Stimulated activated naive CD4-positive, alpha-beta T cell treated with Interleukin-2 at 50 U/mL for 16 hours (primary cell): ENCODE measurements at places on chromosomes 16 and 17.

GRCh38 chr17:15341385-15341849, at the start of gene TEKT3:
TEKT3 (minus strand) TSS chr17:15341597; CDS start chr17:15331585, 10,012 bp downstream.
- DNase-seq = no peak

DNA sequence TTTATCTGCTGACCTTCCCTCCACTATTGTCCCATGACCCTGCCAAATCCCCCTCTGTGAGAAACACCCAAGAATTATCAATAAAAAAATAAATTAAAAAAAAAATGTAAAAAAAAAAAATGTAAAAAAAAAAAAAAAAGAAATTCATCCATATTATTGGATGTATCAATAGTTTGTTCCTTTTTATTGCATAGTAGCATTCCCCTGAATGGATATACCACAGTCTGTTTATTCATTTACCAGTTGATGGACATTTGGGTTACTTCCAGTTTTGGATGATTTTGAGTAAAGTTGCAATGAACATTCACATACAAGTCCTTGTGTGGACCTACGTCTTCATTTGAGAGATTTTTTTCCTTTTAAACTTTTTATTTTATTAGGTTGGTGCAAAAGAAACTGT, 94.0 kb downstream of the PITPNC1 start:
- no peak for DNase-seq

GRCh38 chr16:74556375-74556922, 50.5 kb downstream of the GLG1 start:
- no peak for DNase-seq

DNA sequence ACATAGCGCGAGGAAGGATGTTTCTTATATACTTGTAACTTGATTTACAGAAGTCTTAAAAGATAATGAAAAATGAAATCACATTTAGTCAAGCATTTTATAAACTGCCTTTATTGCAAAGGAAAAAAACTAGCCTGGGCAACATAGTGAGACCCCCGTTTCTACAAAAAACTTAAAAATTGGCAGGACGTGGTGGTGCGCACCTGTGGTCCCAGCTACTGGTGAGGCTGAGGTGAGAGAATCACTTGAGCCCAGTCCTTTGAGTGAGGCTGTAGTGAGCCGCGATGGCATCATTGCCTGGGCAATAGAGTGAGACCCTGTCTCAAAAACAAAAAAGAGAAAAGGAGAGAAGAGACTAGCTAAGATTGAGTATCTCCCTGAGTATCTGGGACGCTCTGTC, 145.2 kb upstream of the CIBAR2 start:
- no peak for DNase-seq

DNA sequence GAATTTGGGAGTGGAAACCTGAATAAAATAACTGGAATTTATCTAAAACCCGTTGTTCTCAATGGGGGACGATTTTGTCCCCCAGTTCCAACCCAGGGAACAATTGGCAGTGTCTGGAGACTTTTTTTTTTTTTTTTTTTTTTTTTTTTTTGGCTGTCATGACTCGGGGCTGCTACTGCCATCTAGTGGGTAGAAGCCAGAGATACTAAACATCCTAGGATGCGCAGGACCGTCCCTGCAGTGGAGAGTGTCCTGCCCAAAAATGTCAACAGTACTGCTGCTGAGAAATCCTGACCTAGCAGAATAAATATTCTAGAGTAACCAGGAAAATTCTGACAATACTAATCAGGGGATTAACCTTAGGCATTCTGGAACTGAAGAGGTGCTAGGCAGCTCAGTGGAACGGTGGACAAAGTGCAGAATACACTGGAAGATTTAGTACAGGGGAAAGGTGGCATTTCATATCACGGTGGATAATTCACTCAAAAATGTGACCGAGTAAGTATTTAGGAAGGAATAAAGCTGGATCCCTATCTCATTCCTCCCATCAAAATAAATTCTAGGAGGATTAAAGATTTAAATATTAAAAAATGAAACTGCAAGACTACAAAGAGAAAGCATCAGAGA, 107.6 kb downstream of the SPECC1 start:
- DNase-seq = peak; percentile 31

GRCh38 chr17:63519972-63520882, 2.9 kb upstream of the KCNH6 start:
- no peak for DNase-seq

DNA sequence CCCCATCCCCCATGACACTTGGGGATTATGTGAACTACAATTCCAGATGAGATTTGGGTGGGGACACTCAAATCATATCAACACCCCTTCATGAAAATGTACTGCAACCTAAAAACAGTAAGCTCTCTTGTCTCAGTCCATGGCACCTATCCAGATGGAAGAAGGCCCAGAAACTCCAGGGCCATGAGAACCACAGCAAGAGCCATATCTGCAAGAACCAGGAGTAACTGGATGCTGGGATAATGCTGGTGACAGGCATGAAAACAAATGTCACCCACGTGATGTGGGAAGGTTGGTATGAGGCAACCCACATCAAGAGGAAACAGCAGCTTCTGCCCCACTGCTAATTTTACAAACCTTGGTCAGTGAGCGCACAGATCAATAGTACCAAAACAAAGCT, 400.1 kb upstream of the ERCC4 start:
- no peak for DNase-seq

DNA sequence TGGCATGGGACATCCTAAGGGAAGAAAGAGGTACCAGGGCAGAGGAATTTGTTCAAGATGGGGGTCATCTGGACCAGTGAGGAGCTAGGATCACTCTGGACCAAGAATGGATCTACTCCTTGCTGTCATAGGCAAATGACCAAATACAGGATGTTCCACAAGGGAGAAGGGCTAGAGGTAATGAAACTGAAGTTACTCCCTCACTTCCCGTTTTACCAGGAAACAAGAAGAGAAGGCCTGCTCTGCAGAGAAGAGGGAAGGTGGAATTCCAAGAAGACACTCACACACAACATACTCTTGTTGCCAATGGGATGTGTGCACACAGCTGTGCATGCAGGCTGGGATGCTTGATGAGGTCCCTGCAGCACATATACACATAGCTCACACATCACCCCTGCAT, 38.6 kb downstream of the NEUROD2 start:
- no peak for DNase-seq

DNA sequence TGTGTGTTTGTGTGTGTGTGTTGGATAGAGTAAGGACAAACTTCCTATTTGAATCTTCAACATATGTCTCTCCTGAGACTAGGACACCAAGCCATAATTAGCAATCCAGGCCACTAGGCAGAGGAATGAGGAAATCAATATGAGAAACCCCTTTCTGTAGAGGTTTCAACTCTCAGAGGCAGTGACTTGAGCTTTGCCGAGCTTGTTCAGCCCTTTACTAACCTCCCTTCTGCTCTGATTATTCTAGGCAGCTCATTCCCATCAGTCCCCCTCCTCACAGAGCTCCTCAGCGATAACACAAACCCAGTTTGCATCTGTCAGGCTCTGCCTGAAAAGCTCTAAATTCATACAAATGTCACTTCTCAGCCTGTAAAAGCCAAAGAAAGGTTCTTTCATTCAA, 1030.3 kb downstream of the CDH8 start:
- DNase-seq = no peak

DNA sequence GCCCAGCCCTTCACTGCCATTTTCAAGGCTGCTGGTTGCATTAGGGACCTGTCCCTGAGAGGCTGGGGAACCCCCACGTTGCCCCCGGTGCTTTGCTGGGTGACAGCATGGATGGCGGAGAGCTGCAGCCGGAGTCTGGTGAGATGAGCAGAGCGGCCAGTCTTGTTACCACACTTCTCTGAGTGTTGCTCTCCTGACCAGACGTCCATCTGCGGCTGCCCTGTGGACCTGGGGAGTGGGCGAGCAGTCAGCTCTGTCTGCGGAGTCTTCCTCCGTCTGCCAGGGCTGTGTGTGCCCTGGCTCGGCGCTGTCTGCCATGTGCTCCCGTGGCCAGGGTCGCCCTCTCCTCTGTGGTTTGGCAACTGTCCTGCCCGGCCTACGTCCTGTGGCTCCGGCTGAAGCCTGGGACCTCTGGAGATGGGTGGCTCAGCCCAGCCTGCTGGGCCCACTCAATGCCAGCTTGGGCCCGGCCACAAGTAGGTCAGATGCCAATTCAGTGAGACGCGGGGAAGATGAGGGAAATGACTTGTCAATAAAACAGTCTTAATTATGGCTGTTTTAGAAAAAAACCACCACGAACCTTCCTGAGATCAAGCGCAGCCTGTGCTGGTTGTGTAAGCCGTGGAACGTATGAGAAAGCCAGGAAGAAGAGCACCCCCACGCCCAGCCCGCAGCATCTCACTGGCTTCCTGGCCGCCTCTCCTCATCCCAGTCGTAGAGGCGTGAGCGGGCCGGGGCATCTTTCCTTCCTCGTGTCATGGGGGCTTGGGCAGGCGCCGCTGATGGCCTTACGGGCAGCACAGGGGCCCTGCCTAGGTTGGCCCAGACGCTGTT, 7.9 kb downstream of the KCTD5 start:
- DNase-seq = no peak

DNA sequence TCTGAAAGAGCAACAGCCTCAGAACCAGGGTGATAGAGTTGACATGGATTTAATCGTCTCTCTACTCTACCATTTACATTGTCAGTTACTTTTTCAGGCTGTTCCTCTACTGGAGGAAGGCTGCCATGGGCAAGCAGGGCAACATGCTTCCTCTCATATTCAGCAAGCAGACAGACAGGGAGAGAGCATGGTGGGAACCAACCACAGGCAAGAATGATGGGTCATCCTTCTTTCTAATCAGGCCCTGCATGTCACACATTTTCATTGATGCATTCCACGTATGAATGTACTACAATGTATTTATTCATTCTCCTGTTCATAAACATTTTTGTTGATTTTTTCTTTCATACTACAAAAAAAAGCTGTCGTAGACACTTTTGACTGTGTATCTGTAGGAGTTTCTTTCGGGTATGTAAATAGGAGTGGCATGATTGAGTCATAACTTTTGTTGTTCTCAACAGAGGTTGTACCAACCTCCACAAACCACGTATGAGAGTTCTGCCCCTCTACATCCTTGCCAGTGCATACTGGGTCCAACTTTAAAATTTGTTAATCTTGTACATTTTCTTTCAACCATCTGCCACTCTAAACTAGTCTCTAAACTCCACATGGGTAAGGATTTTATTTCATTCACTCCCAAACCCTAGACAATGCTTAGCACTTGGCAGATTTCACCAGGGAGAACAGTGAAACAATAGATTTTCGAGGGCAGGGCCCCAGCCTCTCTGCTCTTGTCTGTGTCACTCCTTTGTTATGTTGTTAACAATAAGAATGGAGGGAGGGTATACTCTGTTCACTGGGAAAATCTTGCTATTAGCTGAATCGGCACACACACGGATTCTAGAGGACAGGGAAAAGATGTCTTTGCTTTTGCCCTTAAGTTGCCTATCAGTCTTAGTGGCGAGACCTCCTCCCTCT, 58.7 kb downstream of the CMC2 start:
- no peak for DNase-seq

- no peak for DNase-seq
Measured at GRCh38 chr16:75385507-75386152, 47.7 kb downstream of the CFDP1 start.
